ENCODE measurements at places on chromosomes 12 and 14. TPM values are rescaled to one million over a fixed set of nuclear protein-coding genes. Genes with fewer than 3 reads are reported as not detected.

GRCh38 chr12:94545935-94546771, 86.5 kb upstream of the CEP83 start:
- peak; percentile 82 for DNase-seq

DNA sequence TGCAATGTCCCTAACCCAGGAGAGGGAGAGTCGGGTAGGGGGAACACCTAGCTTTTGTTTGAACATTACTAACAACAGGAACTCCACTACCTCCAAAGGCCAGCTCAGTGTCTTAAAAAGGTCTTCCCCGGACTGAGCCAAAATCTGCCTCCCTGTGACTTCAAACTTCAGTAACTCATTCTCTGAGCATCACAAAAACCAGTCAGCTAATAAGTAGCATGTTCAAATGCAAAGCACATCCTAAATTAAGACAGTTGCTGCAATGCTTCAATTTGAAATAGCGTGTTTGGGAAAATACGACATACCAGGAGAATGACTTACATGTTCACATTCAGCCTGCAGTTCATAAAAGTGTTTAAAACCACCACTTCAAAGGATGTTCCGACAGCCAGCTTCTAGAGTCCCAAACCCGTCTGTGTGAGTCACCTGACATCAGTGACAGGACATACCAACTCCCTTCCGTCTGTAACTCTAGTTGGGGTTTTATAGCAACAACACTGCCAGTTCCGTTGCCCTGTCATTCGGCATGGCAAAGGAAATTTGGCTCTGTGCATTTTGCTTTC, 13.0 kb downstream of the ZFP36L1 start:
- DNase-seq = peak; percentile 87

- DNase-seq = peak; percentile 40
Measured at GRCh38 chr12:4274396-4275015, 944 bp downstream of the CCND2 start.

DNA sequence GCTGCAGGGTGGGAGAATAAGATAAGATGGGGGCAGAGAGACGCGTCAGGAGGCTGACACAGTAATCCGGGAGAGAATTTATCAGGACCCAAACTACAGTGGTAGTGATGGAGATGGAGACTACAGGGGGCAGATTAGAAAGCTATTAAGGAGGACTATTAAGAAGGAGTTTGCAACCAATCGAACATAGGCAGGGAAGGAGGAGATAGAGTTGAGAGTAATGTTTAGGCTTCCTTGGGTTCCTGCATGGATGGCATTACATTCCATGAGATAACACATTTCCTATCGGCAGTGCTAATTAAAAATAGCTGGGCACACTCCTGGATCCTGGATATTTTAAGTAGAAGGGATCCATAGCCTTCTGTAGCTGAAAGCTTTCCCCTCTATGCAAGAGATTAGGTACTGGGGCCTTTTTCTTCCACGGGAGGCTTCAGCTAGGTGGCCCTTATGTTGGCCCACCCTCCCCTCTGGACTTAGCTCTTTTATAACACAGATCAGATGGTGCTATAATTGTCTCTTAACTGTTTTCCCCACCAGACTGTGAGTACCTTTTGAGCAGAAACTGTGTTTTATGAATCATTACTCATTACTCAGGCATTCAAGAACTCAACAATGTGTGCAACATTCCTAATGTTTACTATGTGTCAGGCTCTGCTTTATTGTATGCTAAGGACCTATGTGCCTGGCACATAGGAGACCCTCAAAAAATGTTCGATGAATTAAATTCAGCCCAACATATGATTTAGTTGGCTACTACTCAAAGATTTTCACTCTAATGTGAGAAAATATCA, 113.0 kb downstream of the RMST start:
- DNase-seq = peak; percentile 18

The PPP1R3E gene
- polyA plus RNA-seq = 4.8 TPM

GRCh38 chr12:110699591-110700445, 10.9 kb upstream of the HVCN1 start:
- DNase-seq = no peak

DNA sequence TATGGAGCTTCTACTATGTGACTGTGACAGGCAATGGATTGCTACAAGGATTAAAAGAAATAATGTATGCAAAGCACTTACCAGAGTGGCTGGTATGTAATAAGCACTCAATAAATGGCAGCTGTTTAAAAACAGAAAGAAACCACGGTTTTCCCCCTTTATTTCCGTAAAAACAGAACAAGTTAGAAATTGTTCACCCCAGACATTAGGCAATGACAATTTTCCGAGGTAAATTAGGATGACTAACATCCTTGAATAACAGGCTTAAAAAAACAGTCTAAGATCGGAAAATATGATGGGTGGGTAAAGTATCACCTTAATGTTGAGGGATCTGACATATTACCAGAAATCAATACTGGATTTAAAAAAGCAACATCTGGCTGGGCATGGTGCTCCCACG, 20.9 kb upstream of the CNIH1 start:
- no peak for DNase-seq

DNA sequence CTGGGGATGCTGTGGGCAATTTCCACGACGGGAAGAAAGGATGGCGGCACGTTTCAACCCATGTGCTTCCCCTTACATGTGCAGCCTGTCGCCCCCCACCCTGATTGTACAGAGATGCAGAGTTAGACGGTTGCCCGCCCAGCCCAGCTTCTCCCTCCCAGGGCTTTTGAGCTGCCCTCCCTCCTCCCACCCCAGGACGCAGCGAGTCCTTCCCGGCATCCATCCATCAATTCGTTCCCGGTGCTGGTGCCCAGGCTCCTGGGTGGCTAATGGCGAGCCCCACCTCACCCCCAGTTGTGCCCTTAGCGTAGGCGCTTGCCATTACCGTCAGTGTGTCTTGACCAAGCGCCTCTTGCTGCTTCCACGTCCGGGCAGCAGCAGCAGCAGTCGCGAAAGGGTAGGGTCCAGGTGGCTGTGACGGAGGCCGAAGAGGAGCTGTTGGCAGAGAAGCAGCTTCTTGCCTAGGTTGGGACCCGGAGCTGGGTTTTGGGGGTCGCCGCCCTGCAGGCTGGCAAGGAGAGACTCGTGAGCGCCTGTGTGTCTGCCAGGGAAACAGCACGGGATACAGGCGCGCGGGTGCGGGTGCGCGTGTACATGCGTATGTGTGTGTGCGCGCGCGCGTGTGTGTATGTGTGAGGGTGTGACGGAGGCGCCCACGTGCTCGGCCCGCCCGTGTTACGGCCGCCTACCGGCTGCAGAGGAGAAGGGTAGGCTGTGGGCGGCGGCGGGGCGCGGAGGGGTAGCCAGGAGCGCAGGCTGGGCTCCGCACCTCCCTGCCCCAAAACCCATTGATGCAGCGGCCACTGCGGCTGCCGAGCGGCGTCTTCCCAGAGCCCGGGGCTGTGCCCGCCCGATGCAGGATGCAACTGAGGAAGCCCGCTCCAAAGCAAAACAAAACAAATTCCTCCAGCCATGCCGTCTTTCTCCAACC, at the start of gene SLC6A15:
Gene SLC6A15 (minus strand): TSS at position 602 of the 931 bp plus-strand sequence. CDS start 20,679 bp downstream, outside the sequence.
- DNase-seq = peak; percentile 85

The SIX1 gene
- polyA plus RNA-seq = 5.2 TPM

- no peak for DNase-seq
Measured at GRCh38 chr14:41490323-41490722, 116.4 kb upstream of the LRFN5 start.

- no peak for DNase-seq
Measured at GRCh38 chr12:93704122-93704521, 26.9 kb downstream of the CRADD start.

- peak; percentile 70 for DNase-seq
Measured at GRCh38 chr14:21917699-21918436, 244.2 kb upstream of the OR4E1 start.

- DNase-seq = no peak
Measured at GRCh38 chr14:78130356-78130755, 39.8 kb upstream of the NRXN3 start.

- no peak for DNase-seq
Measured at GRCh38 chr14:97164021-97164420, 366.8 kb downstream of the VRK1 start.

The CRACR2A gene
- polyA plus RNA-seq = 0.30 TPM

DNA sequence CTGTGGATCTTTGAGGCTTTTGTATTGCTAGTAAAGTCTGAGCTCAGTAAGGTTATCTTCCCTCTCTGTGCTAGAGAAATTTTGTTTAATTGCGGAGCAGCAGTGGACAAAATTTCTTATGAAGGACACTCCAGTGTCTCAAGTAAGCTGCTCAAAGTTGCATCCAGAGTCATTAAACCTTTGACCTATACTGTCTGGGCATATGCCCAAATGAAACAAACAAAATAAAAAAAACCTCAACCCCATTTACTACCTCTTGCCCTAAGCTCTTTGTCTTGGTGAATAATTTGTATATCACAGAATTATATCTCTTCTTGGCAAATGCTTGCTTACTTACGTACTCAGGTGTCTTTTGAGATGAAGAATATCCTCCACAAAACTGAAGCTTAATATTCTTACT, 465.2 kb downstream of the SOX5 start:
- no peak for DNase-seq

GRCh38 chr14:81728447-81728846, 194.8 kb upstream of the SEL1L start:
- DNase-seq = no peak

DNA sequence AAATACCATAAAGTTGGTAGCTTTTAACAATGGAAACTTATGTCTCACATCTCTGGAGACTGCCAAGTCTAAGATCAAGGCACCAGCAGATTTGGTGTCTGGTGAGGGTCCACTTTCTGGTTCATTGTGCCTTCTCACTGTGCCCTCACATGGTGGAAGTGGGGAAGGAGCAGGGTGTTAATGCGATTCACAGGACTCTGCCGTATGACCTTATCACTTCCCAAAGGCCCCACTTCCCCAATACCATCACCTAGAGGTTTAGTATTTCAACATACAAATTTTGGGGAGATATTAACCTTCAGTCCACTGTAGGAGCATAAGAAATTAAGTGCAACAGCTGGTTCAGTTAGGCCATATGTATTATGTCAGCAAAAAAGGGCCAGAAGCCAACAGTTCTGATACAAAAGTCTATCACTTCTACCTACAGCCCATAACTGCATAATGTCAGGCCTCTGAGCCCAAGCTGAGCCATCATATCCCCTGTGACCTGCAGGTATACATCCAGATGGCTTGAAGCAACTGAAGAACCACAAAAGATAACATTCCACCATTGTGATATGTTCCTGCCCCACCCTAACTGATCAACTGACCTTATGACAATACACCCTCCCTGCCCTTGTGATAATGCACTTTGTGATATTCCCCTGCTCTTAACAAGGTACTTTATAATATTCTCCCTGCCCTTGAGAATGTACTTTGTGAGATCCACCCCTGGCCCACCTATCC, 24.7 kb downstream of the DDHD1 start:
- DNase-seq = no peak

The ABCD4 gene
- 71.9 TPM for polyA plus RNA-seq

- no peak for DNase-seq
Measured at GRCh38 chr12:88420457-88420856, 159.8 kb downstream of the KITLG start.

The RAD9B gene
- 0.61 TPM for polyA plus RNA-seq

The NDUFA12 gene
- 149 TPM for polyA plus RNA-seq

- DNase-seq = no peak
Measured at GRCh38 chr14:67487937-67488893, at the start of gene TMEM229B. Gene TMEM229B, minus strand, starts transcription at chr14:67488721. Its CDS starts 14,798 bp downstream, at chr14:67473923.

The LRRC43 gene
- 1.7 TPM for polyA plus RNA-seq

- no peak for DNase-seq
Measured at GRCh38 chr14:99136047-99136400, 136.0 kb downstream of the BCL11B start.

The CACNB3 gene
- polyA plus RNA-seq = 28.6 TPM

The GLS2 gene
- 3.3 TPM for polyA plus RNA-seq

DNA sequence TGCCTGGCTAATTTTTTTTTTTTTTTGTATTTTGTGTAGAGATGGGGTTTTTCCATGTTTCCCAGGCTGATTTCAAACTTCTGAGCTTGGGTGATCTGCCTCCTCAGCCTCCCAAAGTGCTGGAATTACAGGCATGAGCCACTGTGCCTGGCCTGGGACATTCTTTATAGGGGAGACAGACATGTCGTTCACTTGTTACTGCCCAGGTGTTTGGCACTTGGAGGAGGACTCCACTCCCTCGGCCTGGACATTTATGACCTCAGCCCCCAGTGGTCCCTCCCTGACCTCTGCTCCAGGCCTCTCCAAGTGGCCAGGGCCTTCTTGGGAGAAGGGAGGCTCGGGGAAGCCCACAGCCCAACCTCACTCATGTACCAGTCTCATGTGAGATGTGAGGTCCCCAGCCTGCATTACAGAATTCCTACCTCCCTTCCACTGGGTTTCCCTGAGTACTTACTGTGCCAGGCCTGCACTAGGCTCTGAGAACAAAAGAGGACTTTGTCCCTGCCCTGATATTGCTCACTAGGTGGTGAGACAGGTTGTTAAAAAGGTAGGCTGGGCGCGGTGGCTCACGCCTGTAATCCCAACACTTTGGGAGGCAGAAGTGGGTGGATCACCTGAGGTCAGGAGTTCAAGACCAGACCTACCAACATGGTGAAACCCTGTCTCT, 9.7 kb upstream of the POP5 start:
- DNase-seq = peak; percentile 24

GRCh38 chr14:34673702-34674101, 40.7 kb downstream of the CFL2 start:
- DNase-seq = no peak

DNA sequence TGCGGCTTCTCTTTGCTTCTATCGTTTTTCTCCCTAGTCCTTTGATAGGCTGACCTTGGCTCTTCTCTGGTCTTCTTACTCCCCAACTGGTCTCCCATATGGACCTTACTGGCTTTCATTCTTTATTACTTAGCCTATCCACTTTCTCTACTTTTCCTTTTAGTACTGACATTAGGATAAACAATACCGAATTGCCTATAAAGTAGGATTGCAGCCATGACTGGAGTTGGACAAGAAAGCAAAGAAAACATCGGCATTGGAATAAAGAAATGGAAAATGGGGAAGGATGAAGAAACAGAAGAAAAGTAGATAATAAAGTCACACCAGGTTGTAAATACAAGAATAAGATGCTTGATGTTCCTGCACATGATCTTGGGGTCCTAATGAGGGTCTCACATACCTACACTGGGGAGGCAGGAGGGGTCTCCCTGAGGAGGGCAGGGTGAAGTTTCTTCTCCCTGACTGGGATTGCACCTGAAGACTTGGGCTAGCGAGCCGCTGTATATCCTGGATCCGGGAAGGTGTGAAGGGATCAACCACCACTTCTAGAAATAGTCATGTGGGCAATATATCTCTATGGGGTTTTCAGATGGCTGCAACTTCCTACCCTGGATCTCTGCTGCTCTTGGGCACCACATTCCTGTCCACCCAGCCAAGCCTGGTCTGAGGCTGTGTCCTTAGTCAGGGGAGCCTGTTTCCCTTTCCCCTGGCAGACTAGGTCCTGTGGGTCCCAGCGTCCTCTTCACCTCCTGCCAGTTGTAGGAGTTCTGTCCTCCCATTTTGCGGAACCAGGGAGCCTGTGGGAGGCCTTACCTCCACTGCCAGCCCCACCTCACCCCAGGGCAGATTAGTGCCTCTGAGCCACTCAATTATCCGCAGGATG, 13.1 kb downstream of the NKX2-1 start:
- no peak for DNase-seq

- DNase-seq = no peak
Measured at GRCh38 chr12:44389896-44390295, 486.2 kb downstream of the NELL2 start.

GRCh38 chr12:27513155-27513824, 10.7 kb upstream of the PPFIBP1 start:
- DNase-seq = no peak

The ITGA7 gene
- polyA plus RNA-seq = 22.8 TPM

The PPP2R5C gene
- polyA plus RNA-seq = 46.8 TPM

GRCh38 chr14:52227619-52228222, 39.8 kb upstream of the PTGDR start:
- DNase-seq = peak; percentile 24

- peak; percentile 95 for DNase-seq
Measured at GRCh38 chr14:54773171-54774006, 129.2 kb downstream of the GCH1 start.

- no peak for DNase-seq
Measured at GRCh38 chr12:25524366-25524765, 28.7 kb downstream of the LMNTD1 start.

Data from hepatocyte (in vitro differentiated cells).